ENCODE measurements at places on chromosomes 7 and 10.

DNA sequence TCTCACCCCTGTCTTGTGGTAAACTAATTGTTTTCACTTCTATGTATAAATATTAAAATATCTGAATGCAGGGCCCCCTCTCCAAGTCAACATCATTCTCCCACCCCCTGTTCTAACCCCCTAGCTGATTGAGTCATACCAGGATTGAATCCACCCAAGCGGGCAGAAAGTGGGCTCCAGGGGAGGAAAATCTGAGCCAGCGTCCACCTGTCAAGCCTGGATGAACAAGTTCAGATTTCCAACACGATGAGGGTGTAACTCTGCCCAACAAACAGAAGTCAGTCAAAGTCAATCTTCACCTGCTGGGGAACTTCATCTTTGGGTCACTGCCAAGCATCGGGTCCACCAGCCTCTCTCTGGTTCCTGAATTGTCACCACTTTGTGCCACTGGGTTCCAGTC is 162.9 kb upstream of the CELF2 start:
- no peak for DNase-seq

DNA sequence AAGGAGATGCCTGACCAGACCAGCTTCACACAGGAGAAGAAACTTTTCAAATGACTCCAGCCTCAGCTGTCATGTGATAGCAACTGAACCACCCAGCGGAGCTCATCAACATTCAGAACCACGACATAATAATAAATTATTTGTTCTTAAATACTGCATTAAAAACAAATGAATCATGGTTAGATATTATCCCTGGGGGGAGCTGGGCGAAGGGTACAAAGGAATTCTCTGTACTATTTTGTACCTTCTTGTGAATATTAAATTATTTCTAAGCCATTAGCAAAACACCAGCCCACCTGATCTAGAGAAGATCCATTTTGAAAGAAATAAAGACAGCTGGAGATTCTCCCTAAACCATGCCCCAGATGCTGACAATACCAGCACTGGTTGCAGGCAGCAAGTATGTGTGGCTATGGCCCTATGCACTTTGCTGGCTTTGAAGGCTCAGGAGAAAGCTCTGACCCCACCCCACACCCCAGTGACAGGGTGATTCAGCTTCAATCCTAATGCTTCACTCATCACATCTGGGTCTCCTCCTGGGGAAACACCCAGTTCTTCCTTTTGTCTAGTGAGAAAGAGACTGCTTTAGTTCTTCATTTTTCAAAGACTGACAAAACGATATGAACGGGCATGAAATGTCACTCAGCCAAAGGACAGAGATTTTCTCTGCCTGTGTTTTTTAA is 45.5 kb upstream of the NKX2-3 start:
- DNase-seq, result no peak

DNA sequence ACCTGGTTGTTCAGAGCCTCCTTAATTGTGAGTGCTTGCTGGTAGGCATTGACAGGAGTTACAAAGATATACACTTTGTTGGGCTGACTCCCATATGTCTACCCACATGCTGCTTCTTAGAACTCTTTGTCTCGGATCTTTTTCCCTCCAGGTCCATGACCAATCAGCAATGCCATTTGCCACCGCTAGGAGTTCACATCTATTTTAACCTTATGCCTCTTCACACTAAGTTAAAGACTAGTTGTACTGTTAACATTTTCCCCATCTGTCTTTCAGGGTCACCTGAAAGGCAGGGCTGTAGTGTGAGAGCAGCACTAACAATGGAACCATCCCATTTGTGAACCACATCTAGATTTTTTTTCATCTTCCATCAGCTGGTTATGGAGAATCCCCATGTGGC is 226.7 kb upstream of the NPY start:
- no peak for DNase-seq

GRCh38 chr7:41808541-41808940 is 105.7 kb upstream of the INHBA start:
- no peak for DNase-seq

- DNase-seq, result no peak
Measured at GRCh38 chr10:95391581-95392216, 100.9 kb upstream of the PDLIM1 start.

GRCh38 chr7:128831994-128832879 is 2.0 kb downstream of the FLNC start:
- no peak for DNase-seq

GRCh38 chr7:112238852-112239610 is 32.5 kb downstream of the ZNF277 start:
- DNase-seq, result no peak

GRCh38 chr7:112800486-112800885 is 10.3 kb upstream of the TMEM168 start:
- DNase-seq, result no peak

DNA sequence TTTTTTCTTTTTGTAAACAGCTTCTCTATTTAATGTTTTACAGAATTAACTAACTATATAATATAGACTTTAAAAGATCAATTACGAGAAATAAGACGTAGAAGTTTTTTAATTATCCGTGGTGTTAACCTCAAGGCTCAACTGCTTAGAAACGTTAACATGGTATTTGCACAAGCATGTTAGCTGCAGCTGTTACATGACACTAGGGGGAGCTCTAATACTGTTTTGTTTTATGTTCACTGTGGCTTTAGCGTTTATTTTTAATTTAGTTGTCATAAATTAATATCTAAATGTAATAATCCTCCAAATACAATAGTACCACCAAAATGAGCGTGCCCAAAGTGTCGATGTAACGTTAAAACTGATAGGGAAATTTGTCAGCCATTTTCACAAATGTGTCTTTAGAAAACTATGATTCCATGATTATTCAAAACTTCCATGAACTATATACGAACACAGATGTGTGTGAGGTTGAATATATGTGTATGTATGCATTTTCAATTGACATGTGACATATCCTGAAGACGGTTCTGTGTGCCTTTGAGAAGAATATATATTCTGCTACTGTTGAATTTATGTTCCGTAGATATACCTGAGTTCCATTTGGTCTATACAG is 828.8 kb upstream of the MBL2 start:
- DNase-seq, result no peak

DNA sequence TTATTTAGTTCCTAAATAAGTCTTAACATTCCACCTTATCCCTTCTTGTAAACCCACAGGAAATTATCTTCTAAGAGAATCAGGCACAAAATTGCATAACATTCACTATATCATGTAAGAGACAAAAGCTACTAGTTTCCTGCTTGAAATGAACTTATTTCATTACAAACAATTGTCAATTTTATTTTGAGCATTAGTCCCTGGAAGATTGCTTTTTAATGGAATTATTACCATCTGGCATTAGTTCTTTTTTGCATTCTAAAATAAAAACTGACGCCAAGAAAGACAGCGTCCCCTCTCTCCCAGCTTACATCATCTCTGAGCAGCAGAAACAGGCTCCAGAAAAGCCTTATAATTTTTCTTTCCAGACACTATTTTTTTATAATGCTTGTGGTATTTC is 121.8 kb downstream of the NOC3L start:
- no peak for DNase-seq

GRCh38 chr7:152144557-152145245 is 119.2 kb downstream of the GALNT11 start:
- DNase-seq, result no peak

DNA sequence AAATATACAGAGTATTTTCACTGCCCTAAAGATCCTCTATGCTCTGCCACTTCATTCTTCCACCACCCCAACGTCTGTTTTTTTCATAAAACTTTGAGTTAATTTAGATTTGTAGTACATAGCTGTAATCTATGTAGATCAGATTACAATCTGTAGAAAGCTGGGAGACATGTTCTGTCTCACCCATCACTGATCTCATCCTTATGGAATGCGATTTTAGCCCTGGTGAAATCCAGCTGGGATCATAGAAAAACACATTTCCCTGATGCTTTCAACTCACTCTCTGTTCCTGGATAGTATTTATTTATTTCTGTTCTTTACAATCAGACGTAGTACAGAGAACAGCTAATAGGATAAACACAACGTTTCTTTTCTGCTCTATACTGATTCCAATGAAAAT is 521.0 kb downstream of the KIF20B start:
- DNase-seq, result no peak

DNA sequence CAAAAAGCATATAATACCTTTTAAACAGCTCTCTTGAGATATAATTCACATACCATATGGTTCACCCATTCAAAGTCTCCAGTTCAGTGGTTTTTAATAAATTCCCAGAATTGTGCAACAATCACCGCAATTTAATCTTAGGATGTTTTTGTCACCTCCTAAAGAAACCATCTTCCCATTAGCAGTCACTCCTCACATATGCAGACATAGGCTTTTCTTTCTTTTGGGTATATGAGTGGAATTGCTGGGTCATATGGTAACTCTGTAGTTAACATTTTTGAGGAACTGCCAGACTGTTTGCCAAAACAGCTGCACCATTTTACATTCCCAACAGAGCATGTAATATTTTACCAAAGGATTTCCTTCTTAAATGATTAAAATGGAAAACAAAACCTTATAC is 57.0 kb downstream of the CC2D2B start:
- no peak for DNase-seq

- DNase-seq, result no peak
Measured at GRCh38 chr10:48215486-48216203, 58.9 kb downstream of the FRMPD2 start.

DNA sequence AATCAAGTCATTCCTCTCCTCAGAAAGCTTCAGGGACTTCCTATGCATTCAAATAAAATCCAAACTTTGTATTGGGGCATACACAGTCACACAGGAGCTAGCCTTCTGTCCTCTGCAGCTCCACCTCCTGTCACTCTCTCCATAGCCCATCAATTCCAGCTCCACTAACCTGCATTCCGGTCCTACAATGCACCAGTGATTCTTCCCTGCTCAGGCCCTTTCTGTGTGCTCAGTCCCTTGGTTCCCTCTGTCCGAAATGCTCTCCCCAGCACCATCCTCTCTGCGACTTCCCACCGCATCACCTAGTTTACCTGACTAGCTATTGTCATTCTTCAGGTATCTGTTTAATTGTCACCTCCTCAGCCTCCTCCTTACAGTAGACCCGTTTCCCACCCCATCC is 26.4 kb upstream of the YAE1 start:
- no peak for DNase-seq

- no peak for DNase-seq
Measured at GRCh38 chr7:77282897-77283296, 83.3 kb upstream of the FGL2 start.

Data from stimulated activated CD8-positive, alpha-beta memory T cell treated with anti-CD3 and anti-CD28 coated beads, Interleukin-2, amount 100 ng/mL, for 1 hour (primary cell).